Caco-2 (cell line): ENCODE measurements at places on chromosomes 12 and 14. TPM values are rescaled to one million over a fixed set of nuclear protein-coding genes. Genes with fewer than 3 reads are reported as not detected.
A peak's percentile ranks its signal among the peaks of the same experiment; 100 is the strongest.

DNA sequence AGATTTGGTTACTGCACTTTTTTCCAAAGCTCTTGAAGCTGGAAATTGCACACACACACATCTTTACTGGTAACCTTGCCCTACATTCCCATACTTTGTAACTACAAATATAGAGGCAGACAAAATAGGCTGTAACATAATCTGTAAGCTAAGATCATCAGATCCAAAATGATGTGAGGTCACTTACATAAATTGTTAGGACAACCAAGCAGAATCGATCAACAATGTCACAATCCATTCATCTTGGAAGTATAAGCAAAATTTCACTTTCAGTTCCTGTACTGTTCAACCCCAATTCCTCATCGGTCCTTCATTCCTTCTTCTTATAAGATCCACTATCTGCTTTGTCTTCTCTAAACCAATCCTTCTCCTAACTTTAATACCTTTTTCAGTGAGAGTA, 72.6 kb downstream of the EPS8 start:
- DNase-seq: no peak

- DNase-seq: peak; percentile 18
Observed at GRCh38 chr14:44962334-44963043, 499 bp downstream of the TOGARAM1 start.

DNA sequence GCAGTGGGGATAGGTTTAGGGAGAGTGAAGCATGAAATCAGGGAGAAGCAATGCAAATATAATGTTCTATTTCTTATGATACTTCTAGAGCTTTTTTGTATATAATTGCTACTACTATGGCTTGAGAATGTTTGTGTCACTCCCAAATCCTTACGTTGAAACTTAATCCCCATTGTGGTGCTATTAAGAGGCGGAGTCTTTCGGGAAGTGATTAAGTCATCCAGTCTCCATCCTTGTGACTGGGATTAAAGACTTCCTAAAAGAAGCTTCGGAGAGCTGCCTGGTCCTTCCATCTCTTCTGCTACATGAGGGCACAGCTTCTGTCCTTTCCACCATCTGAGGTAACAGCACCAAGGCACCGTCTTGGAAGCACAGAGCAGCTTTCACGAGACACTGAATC, 81.2 kb downstream of the COX16 start:
- no peak for DNase-seq

DNA sequence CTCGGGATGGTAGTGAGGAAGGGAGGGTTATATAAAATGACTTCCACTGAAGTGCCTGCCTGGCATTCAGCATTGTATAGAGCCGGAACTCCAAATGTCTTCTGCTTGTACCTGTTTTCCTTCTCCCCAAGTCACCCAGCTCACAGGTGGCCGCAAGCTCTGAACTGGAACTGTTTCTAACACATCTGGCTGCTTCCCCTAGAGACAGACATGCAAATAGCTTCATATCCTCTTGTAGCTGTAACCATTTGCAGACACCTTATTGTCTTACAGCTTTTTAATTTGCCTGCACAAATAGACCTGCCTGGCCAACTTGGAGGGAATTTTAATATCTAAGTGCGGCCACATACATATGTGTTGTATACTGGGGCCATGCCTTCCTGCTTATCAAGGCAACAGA, 126.0 kb downstream of the CHST11 start:
- no peak for DNase-seq

- no peak for DNase-seq
Observed at GRCh38 chr14:68969278-68970033, 9.6 kb downstream of the ACTN1 start.

DNA sequence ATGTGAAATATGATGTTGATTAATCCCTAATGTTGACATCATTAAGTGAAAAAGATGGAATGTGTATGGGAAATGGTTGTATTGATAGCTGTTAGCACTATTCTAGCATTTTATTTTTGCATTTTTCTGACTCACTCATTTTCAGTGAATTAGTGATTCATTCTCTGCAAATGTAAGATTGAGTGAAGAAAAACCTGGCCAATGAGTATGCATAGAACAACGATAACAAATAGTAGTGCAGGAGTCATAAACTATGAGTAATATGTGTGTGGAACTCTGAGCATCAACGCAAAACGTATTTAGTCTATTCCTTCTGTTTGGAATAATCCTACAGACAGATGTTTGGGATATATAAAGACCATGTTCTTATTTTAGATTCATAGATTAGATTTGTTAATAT, 76.3 kb upstream of the RTL1 start:
- DNase-seq: no peak

DNA sequence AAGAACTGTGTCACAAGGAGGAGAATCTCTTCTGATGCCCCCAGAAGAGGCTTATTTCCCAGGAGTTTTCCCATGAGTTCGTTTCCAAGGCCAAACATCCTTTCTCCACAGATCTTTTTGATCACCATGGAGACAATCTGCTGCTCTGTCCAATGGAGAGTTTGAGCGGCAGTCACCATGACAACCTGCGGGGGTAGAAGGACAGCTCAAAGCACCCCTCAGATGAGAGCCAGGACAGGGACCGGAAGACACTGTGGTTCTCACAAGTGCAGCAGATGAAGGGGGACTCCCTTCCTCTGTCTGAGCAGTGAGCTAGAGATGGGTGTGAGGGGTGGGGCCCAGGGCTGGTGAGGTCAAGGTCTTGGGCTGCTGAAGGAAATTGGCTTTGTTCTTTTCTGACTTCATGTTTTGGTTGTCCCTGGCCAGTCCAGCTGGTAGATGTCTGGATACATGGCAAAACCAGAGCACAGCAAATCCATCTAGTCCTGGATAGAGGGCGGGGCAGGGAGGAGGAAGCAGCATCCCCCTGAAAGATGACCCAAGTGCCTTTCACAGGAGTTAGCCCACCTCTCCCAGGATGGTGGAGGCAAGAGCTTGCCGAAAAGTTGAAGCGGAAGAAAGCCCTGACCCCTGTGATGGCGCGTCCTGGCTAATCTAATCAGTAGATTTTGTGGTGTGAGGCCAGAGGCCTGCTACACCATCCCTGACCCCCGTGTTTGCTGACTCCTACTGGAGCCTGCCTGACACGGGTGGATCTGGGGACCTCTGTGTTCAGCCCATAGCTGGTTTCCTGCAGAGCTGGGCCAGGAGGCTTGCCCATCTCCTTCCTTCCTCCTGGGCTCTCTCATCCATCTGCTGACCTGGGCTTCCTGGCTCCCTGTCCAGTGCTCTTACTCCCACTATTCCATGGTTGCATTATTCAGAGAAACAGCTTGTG, 24.4 kb downstream of the DHRS2 start:
- DNase-seq: no peak

- DNase-seq: no peak
Observed at GRCh38 chr14:90201344-90201743, 55.0 kb upstream of the PSMC1 start.

- no peak for DNase-seq
Observed at GRCh38 chr12:72502546-72502945, 230.4 kb downstream of the TRHDE start.

DNA sequence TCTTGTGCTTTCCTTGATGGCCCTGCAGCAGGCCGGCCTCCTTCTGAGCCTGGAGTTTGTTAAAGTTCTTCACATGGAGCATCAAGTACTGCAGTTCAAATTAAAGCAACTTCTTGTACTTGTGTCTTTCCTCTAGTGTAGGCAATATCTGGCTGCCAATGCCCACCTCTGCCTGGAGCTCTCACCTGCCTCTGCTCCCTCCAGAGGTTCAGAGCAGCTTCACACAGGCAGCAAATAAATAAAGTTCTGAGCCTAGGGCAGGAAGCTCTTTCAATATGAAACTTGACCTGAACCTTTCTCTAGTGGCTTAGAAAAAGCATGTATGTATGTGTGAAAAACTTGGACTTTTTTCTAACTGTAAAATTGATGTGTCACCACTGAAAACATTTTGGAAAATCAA, 65.9 kb downstream of the ITPR2 start:
- no peak for DNase-seq

GRCh38 chr14:92917041-92917940, 5.7 kb upstream of the CHGA start:
- DNase-seq: no peak

- DNase-seq: no peak
Observed at GRCh38 chr14:23629832-23630396, 6.2 kb upstream of the DHRS2 start.

GRCh38 chr12:92561543-92561899, 141.3 kb upstream of the PLEKHG7 start:
- DNase-seq: no peak

DNA sequence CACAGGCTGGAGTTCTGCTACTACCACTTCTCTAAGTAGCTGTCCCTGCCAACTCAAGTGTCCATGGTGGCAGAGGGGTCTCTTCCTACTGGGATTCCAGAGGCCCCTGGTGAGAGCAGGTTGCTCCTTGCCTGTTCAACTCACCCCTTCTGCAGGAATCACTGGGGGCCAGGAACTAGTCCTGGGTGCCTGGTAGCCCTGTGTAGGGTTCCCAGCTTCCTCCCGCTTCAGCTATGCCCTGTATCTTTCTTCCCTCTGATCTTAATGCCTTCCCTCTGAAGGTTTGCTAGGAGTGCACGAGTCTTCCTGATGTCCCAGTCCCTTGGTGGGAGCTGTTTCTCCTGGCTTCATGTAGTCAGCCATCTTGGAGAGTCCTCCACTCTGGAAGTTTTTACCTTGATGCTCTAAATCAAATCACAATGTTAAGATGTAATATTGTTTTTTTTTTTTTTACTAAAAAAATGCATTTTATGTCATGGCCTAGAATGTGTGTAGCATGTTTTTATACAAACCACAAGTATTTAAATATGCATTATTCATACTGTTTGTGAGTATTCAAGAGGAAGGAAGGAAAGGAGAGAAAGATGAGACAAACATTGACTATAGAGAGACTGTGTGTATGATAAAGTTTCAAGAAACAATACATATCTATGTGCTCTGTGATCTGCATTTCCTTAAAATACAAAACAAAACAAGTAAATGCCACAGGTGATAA, 54.7 kb downstream of the FRS2 start:
- DNase-seq: no peak

DNA sequence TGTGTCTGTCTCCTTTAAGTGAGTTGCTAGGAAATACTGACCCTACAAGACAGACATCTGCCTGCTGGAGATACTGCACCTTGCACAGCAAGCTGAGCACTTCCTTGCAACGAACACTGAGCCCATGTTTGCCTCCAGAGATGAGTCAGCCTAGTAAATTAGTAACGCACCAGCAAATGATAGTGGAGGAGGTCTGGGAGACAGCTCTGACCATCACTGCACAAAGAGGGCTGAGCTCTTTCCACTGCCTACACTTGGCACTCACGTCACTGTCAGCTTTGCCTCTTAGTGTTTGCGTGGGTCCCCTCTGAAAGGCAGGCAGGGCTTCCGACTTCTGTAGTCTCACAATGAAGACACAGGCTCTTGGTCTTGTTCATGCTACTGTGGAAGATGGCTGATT, 109.0 kb downstream of the APAF1 start:
- peak; percentile 57 for DNase-seq

DNA sequence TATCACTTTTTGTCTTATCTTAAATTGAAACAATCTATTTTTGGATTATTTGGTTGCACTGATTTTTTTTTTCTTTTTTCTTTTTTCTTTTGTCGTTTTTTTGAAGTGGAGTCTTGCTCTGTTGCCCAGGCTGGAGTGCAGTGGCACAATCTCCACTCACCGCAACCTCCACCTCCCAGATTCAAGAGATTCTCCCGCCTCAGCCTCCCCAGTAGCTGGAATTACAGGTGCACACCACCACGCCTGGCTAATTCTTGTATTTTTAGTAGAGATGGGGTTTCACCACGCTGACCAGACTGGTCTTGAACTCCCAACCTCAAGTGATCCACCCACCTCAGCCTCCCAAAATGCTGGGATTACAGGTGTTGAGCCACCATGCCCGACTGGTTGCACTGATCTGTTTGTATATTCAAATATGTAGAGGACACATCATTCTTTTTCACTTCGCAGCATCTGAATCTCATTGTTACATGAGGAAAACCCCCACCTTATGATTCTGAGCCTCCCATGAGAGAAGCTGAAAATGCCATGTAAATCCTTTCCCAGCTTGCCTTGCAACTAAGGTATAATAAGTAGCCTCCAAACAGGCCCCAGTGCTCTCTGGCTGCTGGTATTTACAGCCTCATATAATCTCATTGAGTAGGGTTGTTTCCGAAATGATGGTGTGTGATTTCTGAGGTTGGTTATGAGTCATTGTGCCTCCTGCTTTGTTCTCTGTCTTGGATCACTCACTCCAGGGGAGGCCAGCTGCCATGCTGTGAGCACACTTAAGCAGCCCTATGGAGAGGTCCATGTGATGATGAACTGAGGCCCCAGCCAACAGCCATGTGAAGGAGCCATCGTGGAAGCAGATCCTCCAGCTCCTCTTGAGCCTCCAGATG, 5.2 kb upstream of the HSP90B1 start:
- no peak for DNase-seq

GRCh38 chr12:121858662-121859572, at the start of gene HPD:
Gene HPD (minus strand): TSS chr12:121858859. CDS start chr12:121858823, 36 bp downstream.
- peak; percentile 43 for DNase-seq

GRCh38 chr12:75488553-75488952, 8.0 kb downstream of the GLIPR1 start:
- DNase-seq: peak; percentile 32

DNA sequence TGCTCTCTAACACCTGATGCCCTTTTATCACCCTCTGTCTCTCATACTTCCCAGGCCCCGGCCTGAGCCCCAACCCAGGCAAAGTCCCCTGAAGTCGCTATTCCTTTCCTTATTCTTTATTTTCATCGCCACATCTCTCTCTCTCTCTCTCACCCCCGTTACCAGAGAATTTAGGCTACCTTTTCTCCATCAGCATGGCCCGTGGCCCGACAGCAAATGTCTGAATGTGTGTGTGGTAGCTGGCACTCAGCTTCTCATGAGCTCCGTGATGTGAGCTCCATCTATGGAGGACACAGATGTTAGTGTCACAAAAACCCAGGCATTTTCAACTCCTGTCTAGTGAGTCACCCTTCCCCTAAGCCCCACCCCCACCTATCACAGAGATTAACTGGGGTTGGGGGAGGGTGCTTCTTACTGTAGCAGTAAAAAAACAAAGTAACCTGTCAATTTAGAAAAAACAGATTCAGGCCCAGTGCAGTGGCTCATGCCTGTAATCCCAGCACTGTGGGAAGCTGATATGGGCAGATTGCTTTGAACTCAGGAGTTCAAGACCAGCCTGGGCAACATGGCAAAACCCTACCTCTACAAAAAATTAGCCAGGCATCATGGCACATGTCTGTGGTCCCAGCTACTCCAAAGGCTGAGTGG, 53.8 kb downstream of the VCPKMT start:
- DNase-seq: peak; percentile 71

DNA sequence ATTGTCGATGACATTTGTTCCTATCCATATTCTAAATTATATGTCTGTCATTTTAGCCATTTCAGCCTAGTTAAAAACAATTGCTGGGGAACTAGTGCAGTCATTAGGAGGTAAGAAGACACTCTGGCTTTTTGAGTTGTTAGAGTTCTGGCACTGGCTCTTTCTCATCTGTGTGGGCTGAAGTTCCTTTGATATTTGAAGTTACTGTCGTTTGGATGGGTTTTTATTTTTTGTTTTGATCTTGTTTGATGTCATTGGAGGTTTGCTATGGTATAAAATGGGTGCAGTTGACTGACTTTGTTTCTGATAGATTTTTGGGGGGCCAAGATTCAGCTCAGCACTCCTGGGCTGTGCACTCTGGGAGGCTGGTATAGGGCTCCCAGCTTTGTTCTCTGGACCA, 20.7 kb upstream of the CD69 start:
- no peak for DNase-seq

The KRT7 gene
- total RNA-seq: 13.9 and 19.9 TPM in 2 replicates

The CCDC177 gene
- 0.56 and 0.82 TPM in 2 replicates for total RNA-seq

The FGF6 gene
- not detected in 2 replicates for total RNA-seq

The KRT8 gene
- 3,707 and 3,725 TPM in 2 replicates for total RNA-seq

The PRIMA1 gene
- total RNA-seq: 1.0 and 1.1 TPM in 2 replicates

The TDRD9 gene
- not detected in 2 replicates for total RNA-seq

The TAS2R46 gene
- total RNA-seq: 2.3 and 3.8 TPM in 2 replicates
